Activated CD4-positive, alpha-beta T cell treated with anti-CD3 and anti-CD28 coated beads, Interleukin-10, Interleukin-2, amounts not matched to agents 100 ng/mL and 50 ng/mL, durations not matched to agents 16 hours and 8 hours (primary cell): ENCODE measurements at places on chromosomes 4 and X.

DNA sequence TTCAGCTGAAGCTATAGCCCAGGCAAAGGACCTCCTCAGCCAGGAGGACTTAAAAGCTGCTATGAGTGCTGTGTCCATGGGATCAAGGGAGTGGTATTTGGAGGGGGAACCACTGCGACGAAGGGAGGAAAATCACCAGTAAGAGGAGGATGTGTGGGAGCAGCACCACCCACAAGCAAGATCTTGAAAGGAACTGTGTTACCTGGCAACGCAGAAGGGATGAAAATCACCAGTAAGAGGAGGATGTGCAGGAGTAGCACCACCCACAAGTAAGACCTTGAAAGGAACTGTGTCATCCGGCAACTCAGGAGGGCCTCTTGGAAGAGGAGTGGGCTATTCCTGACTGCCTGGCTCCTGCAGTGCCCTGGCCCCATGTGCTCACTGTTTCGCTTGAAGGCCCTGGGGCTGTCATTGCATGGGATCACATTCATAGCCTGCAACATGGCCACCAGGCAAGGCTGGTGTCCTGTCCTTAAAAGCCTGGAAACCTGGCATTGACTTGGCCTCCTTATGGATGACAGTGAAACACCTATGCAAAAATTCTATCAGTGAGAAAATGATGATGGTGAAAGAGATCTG is 48.3 kb downstream of the TRMT44 start:
- DNase-seq, result no peak

DNA sequence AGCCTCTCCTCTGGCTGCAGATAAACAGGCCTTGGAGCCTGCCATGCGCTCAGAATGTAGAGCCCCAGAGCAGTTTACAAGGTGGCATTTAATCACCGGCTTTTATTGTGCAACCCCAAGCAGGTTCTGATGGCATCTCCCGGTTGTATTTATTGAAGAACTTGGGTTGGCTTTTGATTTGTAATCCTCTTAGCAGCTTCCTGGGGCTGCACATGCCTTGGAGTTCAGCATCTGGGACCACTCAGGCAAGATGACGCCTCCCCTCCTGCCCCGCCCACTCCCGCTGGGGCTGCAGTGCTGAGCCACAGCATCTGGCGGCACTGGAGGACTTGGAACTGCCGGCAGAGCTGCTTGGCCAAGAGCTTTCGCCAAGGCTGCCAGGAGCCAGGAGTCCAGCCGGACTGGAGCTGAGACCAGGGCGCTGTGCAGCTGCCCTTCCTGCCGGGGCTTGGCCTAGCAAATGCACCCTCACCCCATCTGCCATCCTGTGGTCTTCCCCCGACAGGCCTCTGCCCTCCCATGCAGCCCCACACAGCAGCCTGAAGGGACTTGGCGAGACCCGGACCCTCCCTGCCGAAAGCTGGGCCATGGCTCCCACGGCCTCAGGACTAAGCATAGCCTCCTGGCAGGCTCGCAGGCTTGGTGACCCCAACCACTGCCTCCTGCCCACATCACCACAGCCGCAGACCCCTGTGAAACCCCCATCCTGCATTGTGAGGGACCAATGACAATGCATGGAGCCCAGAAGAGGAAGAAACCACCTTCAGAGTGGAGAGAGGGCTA is 5.4 kb downstream of the HTRA3 start:
- DNase-seq, result no peak

- DNase-seq, result no peak
Observed at GRCh38 chr4:159765382-159765781, 662.5 kb downstream of the RAPGEF2 start.

- no peak for DNase-seq
Observed at GRCh38 chr4:139559089-139559479, 3.1 kb upstream of the SETD7 start.

GRCh38 chr4:108036213-108036612 is 46.5 kb downstream of the HADH start:
- DNase-seq, result peak; percentile 65

DNA sequence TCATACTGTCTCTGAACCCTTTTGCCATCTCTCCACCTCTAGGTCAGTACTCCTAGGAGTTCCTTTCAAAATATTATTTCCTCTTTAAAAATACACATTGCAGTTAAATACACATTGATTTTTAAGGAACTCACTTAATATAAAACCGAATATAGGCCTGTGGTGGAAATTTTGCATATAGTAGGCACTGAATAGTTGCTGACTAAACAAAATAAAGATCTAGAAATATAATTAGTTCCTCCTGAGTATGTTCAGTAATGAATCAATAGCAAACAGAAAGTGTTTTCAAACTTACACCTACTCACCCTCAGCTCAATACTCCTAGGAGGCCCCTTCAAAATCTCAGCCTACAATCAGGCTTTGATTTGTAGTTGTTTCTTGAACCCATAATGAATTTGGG is 61.5 kb downstream of the IGSF1 start:
- DNase-seq, result no peak

GRCh38 chr4:140004549-140004895 is 149.5 kb downstream of the MAML3 start:
- DNase-seq, result no peak

DNA sequence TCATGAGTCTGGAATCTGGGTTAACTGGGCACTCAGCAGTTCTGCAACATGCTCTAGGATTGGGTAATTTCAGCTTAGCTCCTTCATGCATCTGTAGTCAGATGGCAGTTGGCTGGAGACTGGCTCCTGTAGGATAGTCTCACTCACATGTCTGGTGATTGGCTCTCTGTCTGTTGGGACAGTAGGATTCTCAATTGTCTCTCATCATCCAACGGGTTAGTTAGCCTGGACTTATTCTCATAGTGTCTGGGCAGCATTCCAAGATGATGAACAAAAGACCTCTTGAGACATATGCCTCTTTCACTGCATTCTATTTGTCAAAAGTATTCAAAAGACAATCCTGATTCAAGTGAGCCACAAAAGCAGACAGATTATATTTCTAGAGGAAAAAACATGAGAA is 795.6 kb upstream of the GALNTL6 start:
- no peak for DNase-seq

DNA sequence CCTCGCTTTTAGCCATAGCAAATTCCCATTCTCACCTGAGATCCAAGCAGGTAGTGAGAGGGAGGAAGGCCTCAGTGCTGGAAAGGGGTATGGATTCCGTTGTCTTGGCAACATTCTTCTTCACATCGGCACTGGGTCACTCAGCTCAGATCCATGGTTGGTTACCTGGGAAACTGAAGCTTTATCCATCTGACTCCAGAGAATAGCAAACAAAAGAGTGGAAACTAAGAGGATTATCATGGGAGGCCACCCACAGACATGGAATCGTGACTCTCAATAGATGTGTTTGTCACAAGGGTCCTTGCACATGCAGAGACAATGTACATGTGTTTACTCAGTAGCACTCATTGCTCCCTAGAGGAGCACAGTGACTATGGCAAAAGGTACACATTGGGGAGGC is 81.0 kb downstream of the MAGED4 start:
- DNase-seq, result no peak

DNA sequence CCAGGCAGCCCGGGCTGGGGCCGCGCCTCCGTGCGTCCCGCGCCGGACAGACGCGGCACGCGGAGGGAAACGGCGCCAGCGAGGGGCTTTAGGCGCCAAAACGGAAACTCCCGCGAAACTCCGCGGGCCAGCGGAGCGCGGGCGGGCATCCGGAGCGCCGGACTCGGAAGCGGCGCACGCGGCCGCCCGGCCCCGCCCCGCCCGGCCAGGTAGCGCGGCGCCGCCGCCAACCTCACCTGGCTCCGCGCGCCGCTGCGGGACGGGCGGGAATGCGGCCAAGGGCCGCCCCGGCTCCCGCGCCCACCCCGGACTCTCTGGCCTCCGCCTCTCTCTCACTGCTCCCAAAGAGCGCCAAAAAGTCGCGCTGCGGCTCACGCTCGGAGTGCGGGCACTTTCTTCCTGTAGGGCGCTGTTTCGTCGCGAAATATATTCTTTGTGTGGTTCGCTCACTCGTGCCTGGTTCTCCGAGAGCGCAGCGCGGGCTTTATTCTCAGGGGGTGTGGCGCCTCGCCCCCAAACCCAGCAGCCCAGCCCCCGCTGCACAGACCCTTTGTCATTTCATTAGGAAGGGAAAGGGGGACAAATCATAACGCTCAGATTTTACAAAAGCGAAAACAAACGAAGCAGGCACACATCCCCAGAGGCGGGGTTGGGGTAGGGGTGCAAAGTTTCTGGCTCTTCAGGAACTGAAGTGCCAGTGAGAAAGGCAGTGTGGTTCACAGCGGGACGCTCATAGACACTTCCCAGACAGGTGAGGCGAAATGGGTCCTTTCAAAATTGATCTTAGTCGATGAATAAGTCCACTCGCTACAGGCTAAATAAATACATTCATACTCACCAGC is 961 bp upstream of the MBNL3 start:
- DNase-seq, result peak; percentile 34

- no peak for DNase-seq
Observed at GRCh38 chr4:20575486-20575885, 124.8 kb upstream of the PACRGL start.

GRCh38 chr4:169655401-169655800 is 35.0 kb downstream of the CLCN3 start:
- no peak for DNase-seq

GRCh38 chr4:6674500-6675149 is 19.1 kb upstream of the S100P start:
- DNase-seq, result peak; percentile 81

DNA sequence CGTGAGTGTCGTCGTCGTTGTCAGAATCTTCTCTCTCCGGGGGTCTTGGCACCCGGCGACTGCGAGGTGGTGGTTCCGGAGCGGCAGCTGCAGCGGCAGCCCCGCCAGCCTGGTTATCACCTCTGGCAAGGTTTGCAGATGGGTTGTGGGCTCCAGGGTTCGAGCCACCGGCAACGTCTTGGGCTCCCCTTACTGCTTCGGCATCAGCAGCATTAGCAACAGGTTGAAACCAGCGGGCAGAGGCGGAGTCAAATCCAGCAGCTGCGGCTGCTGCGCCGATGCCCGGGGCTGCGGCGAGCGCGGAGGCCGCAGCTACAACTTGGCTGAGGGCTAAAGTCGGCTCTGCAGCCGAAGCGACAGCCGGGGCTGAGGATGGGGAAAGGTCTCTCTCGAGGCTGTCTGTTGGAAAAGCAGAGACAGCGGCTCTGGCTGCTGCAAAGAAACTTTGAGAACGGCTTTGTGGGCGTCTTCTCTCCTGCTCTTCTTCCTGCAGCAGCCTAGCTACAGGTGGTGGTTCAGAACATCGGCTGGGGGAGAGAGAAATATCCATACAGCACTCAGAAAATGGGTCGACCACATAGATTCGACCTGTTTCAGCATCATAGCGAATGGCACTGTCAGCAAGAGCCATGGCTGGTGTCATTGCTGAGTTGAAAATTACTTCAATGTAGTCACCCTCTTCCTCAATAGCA is 3.6 kb downstream of the IRS4 start:
- DNase-seq, result no peak

GRCh38 chrX:119655125-119655524 is 37.8 kb downstream of the SEPTIN6 start:
- peak; percentile 71 for DNase-seq

- no peak for DNase-seq
Observed at GRCh38 chrX:16665089-16665488, 15.1 kb downstream of the S100G start.

- DNase-seq, result peak; percentile 56
Observed at GRCh38 chr4:101232074-101232776, 115.1 kb downstream of the PPP3CA start.

DNA sequence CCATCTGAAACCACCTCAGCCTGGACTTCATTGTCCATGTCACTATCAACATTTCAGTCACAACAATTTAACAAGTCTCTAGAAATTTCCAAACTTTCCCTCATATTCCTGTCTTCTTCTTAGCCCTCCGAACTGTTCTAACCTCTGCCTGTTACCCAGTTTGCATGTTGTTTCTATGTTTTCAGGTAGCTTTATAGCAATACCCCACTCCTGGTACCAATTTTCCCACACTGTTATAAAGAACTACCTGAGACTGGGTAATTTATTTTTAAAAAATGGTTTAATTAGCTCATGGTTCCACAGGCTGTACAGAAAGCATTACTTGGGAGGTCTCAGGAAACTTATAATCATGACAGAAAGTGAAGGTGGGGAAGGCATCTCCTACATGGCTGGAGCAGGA is 679.2 kb upstream of the FRG1 start:
- no peak for DNase-seq

GRCh38 chr4:183977707-183978106 is 72.6 kb downstream of the STOX2 start:
- DNase-seq, result no peak

DNA sequence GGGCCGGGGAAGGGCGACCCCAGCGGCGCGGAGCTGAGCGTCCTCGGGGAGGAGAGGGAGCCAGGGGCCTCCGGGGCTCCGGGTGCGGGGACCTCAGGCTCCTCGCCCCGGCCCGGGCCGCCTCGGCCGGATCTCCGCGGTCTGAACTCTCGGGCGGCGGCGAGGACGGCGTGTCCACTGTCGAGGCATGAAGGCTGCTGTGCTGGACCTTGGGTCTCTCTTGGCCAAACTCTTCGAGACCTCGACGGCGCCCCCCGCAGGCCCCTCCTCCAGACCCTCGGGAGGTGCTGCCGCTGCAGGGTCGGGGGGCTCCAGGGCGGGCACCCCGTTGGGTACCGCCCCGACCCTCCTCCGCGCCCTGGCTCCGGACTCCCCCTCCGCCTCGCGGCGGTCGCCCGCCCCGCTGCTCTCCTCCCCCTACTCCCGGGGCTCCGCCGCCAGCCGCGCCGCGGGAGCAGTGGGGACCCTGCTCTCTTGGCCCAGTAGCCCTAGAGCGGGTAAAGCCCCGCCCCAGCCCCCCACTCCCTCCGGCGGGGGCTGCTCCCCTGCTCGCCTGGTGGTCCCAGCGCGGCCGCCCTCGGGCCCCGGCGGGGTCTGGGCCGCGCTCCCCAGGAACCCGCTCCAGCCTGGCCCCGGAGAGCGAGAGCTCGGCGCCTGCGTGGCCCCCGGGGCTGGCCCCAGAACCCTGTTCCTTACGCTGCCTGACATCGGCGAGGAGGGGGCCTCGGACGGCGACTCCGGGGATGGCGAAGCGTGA is 564 bp downstream of the FAM149A start:
- DNase-seq, result no peak

DNA sequence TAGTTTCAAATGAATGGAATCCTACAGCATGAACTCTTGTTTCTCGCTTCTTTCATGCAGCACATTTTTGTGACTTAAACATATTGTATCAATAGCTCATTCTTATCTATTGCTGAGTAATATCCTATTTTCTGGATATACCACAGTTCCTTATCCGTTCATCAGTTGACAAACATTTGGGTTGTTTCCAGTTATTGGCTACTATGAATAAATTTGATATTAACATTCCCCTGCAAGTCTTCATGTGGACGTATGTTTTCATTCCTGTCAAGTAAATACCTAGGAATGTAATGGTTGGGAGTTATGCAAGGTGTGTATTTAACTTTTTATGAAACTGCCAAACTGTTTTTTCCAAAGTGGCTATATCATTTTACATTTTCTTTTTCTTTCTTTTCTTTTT is 114.0 kb upstream of the SH3RF1 start:
- DNase-seq, result no peak

DNA sequence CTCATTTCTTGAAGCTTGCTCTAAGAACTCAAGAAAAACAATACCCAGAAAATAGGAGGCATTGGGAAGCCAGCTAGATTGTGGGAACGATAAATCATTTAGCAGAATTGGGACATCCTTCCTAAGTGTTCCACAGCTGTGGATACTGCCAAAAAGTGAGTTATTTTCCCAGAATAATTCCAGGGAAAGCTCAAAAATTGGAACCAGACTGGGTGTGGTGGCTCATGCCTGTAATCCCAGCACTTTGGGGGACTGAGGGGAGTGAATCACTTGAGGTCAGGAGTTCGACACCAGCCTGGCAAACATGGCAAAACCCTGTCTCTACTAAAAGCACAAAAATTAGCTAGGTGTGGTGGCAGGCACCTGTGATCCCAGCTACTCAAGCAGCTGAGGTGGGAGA is 68.2 kb upstream of the GK2 start:
- DNase-seq, result no peak
